ENCODE measurements at places on chromosomes 12 and 14.
A peak's percentile ranks its signal among the peaks of the same experiment; 100 is the strongest.

DNA sequence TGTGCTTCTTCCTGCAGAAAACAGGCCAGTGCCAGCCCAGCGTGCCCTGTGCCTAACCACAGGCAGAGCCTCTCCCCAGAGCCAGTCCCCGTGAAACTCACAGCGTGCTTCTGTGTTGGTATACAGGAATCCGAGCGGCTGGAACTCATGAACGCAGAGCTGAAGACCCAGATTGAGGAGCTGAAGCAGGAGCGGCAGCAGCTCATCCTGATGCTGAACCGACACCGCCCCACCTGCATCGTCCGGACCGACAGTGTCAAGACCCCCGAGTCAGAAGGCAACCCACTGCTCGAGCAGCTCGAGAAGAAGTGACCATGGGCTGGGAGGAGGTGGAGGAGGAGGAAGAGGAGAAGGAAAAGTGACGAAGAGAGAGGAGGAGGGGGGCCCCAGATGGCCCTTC is 41.3 kb downstream of the JDP2 start:
- DNase-seq = no peak

DNA sequence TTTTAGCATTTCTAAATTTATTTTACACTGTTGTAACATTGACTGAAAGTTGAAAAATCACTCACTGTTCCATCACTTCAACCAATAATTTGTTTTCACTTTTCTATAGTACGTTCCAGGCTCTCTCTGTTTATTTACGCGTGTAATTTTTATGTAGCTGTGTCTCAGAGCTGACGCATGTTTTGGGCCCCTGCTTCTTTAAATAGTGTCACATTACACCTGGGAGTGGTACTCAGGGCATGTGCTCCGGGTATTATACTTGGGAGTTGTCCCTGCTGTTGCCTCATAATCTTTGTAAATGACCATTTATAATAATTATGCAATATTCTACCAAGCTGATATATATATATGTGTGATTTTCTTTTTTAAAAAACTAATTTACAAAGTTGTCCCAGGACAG is 132.8 kb upstream of the CPM start:
- DNase-seq = no peak

GRCh38 chr14:55207832-55208231 is 16.4 kb upstream of the DLGAP5 start:
- DNase-seq = no peak

GRCh38 chr14:65103150-65103760 is 938 bp upstream of the MAX start:
- DNase-seq = no peak

DNA sequence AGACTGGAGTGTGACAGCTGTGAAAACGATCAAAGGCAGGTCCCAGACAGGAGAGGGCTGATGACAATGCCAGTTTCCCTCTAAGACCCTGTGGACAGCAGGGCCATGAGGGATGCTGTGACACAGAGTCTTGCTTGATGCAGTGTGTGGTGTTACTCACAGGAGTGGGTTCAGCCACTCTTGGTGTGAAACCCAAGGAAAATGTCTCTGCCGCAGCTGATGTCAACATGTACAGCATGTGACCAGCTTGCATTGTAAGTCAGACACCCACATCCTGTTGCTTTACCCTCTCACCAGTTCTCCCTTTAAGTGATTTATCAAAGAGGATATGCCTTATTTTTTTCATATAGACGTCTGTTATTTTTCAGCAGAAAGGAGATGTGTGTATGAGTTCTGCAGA is 268.6 kb downstream of the BTG1 start:
- DNase-seq = peak; percentile 71

DNA sequence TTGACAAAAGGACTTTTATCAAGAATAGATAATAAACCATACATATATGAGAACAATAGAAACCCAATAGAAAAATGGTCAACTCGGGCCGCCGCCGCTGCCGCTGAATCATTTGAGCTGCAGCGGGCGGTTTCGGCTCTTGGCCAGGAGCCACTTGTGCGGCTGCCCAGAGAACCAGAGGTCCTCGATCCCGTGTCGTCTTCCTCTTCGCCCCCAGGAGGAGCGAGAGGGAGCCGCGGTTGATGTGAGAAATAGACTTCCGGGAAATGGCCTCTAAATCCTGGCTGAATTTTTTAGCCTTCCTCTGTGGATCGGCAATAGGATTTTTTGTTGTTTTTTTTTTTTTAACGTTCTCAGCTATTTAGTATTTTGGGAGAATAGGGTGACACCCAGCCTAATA is 44.8 kb downstream of the CPSF6 start:
- peak; percentile 3 for DNase-seq

GRCh38 chr12:68368327-68368726 is 36.2 kb upstream of the MDM1 start:
- no peak for DNase-seq

- DNase-seq = no peak
Observed at GRCh38 chr12:45184147-45184963, 31.5 kb upstream of the ANO6 start.

GRCh38 chr14:86296173-86296572 is 766.2 kb downstream of the FLRT2 start:
- no peak for DNase-seq

DNA sequence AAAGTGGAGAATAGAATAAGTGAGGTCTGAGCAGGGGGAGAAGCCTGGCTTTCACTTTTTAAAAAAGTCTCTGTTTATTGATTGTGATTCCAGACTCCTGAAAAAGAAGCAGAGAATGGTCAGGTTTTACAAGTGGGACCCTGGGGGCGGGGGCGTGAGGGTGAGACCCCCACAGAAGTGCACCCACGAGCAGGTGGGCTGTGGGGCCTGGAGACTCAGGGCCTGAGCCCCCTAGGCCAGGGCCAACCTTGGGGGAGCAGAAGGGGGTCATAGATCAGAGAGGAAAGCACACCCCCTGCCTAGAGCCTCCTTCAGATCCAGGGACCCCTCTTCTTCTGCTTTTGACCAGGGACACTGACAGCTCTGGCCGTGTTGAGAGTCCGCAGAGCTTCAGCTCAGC is 180.3 kb downstream of the ADGRD1 start:
- no peak for DNase-seq

GRCh38 chr12:109762071-109762672 is 48.5 kb downstream of the FAM222A start:
- DNase-seq = no peak

DNA sequence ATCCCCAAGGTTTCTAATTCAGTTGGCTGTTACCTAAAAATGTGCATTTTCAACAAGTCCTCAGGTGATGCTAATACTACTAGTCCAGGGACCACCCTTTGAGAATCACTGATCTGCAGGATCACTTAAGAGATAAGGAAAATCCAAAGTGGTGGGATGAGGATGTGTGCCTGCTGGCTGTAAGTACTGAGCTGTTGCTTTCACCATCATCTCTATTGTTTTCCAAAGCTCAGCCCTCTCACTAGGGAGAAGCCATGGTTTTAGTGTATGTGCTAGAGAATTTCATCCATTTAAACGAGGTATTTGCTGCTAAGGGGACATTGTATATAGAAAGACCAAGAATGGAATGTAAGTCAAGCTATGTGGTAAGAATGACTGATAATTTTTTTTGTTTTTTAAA is 202.3 kb downstream of the KIF21A start:
- DNase-seq = no peak

GRCh38 chr12:30792648-30793499 is 38.1 kb upstream of the CAPRIN2 start:
- DNase-seq = no peak

DNA sequence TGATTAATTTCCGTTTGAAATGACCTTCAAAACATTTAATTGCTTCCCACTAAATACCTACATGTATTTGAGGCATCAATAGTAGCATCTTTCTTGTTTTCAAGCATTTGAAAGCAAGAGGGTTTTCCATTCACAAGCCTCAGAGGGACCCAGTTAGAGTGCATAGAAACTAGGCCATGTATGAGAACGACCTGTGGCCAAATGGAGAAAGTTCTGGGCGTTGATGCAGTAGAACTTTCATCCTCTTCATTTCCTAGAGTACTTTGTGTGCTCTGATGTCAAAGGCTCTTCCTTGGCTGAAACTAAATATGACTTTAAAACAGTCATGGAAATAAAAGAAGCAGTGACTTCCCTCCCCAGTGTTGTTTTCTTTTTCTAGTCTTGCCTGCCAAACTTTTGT is 944 bp upstream of the DHRS7 start:
- no peak for DNase-seq

DNA sequence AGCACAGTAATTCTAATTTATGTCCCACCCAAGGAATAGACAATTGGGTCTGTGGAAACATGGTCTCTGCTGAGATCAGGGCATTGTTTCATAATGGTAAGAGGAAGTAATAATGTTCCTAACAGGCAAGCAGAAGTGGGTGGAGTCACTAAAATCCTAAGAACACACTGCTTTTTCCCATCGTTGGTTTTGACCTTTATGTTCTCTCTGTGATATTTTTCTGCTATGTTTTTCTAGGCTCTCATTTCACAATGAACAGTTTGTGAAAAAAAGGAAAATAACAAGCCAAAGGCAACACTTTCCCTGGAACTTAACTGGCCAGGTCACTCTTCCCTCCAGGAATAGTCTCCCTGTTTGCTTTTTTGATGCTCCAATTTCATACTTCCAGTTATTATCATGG is 80.6 kb upstream of the OVCH1 start:
- DNase-seq = no peak

DNA sequence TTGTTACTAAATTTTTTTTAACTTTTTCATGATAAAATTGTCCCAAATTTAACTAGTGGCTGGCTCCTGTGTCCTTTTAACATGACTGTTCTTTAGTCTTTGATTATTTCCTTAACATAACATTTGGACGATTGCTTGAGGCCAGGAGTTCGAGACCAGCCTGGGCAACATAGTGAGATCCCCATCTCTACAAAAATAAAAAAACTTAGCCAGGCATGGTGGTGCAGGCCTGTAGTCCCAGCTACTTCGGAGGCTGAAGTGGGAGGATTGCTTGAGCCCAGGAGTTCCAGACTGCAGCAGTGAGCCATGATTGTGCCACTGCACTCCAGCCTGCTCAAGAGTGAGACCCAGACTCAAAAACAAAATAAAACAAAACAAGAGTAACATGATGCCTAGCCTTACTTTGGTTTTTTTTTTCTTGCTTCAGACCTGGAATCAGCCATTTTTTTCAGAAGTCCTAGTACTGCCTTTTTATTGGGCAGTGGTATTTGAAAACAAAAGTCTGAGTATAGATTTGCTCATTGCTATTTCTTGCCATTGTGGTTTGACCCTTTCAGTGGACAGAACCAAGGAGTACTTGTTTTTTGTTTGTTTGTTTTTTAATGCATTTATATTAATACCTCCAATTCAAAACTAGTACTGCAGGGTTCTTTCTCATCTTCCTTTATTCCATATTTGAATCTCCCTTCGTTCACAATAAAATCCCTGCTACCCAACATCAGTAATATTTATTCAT is 4.8 kb downstream of the TOGARAM1 start:
- no peak for DNase-seq

DNA sequence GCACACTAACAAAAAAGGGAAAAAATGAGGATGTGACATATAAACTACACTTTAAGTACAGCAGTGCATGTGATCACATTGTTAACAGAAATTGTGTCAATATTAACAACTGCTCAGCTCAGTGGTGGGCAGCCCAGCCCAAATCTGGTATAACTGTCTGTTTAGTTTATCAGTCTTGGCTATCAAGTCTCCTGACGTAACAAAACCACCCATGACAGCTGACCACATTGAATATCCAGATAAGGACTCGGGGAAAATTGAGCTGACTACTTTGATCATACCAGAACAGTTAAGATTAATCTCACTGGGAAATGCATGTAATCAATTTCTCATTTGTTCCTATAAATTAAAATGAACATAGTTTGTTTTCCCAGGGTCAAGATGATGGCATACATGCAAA is 396.6 kb downstream of the SNAPC1 start:
- no peak for DNase-seq

- no peak for DNase-seq
Observed at GRCh38 chr14:27245947-27246346, 648.1 kb upstream of the NOVA1 start.

DNA sequence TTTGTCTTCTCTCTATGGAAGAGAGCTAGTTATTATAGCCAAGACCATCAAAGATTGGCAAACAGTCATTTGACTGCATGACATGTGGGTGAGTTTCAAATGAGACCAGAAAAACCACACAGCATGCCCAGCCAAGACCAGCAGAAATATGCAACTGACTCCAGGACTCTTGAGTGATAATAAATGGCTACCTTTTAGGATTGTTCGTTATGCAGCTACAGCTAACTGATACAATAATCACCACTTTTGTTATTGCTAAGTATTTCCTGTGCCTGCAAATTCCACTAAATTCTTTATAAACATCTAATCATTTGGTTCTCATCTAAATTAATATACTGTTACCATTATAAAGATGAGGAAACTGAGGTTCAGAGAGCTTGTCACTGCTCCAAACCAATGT is 528.4 kb upstream of the TBX3 start:
- no peak for DNase-seq

- no peak for DNase-seq
Observed at GRCh38 chr14:68695326-68695768, 97.5 kb downstream of the ZFP36L1 start.

GRCh38 chr12:124446364-124446763 is 121.0 kb downstream of the NCOR2 start:
- DNase-seq = no peak

DNA sequence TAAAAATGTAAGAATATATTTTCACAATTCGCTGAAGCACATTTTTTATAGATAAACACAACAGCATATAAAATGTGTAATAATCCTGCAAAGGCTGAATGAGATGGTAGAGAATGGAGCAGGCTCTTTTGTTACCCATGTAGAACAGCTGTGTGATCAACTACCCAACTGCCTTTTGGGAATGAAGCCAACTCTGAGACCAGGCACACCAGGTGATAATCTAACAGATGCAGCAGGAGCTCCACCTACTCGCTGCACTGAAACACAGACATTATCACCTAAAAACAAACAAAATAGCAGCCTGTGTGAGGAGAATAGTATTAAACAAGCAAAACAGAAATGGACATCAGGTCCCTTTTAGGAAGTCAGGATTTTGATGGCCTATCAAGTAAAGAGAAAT is 183.3 kb downstream of the CCDC59 start:
- DNase-seq = no peak

GRCh38 chr14:34013721-34014060 is 62.8 kb upstream of the EGLN3 start:
- DNase-seq = no peak

GRCh38 chr14:70934084-70934483 is 26.8 kb downstream of the PCNX1 start:
- DNase-seq = no peak

GRCh38 chr12:26226629-26227360 is 31.4 kb downstream of the SSPN start:
- no peak for DNase-seq

DNA sequence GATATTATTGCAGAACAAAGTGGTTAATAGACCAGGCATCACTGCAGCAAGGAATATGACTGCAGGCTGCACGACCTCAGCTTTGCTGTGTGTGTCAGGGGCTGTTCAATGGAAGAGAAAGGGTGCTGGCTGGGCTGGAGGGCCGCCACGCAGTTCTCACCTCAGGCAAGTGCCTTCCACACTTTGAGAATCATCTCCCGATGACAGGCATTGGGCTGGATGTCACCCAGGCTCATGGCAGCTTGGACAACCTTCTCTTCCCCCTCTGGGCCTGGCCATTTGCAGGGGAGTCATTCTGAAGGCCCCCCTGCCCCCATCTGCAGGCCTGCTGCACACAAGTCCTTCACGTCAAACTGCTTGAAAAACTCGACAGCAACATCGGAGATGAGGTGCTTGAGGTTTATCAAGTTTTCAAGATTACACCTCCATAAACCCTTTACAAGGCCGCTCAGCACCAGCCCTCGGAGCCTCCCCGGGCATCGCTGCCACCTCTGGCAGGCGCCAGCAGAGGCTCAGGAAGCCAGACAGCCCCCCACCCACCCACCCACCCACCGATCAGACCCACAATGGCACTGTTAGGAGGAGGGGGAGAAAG is 165.9 kb upstream of the GSC start:
- no peak for DNase-seq
